ENCODE measurements at places on chromosomes 2 and 18.
A peak's percentile ranks its signal among the peaks of the same experiment; 100 is the strongest.

DNA sequence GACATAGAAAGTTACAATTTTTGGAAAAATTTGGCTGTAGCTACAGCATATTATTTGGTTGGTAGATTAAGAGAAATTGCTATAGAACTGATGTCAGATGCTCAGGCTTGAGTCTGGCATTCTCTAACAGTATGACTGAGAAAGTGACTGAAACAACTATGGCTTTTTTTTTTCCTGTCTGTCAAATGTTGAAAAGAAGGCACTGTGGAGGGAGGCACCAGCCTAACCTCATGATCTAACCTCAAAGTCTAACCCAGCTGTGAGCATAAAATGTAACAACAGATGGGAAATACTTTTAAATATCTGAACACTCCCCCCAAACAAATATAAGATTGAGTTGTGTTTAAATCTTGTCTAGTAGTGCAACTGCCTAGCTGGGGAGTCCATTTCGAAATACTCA is 629.1 kb downstream of the LRP1B start:
- DNase-seq = no peak

- no peak for DNase-seq
These were observed 58.0 kb downstream of the FARP2 start for GRCh38 chr2:241413929-241414580.

- DNase-seq = no peak
These were observed 213.9 kb downstream of the GBX2 start for GRCh38 chr2:235954281-235954680.

- no peak for DNase-seq
These were observed 13.0 kb upstream of the LBH start for GRCh38 chr2:30218338-30218713.

- no peak for DNase-seq
These were observed 287.3 kb downstream of the ZNF385B start for GRCh38 chr2:179574061-179574519.

DNA sequence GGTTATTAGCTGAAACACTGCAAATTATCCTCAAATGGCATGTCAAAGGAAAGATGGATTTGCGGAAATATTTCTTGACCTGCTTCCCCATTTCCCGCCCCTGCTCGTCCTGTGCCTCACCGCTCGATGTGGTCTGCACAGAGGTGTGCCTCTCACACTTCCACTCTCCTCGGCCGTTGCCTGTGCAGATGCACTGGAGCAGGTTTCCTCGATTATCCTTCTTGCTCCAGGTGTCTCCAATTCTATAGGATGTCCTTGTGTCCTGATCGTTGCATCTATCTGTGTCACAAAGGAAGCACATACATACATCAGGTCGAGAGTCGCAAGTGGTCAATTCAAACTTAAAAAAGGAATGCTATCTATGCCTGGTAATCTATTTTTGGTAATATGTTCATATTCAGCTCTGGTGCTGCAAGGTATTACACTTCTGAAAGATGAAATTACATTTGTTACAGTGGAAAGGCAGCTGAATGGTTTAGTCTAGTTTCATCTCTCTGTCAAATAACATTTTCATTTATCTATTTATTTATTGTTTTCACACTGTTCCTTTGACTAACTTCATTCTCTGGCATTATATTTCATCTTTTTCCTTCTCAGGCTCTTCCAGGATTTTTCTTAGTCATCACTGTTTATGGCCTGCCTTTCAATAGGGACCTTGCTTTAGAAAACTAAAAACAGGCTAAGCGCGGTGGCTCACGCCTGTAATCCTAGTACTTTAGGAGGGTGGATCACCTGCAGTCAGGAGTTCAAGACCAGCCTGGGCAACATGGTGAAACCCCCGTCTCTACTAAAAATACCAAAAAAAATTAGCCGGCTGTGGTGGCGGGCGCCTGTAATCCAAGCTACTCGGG is 7.6 kb downstream of the FN1 start:
- no peak for DNase-seq

- no peak for DNase-seq
These were observed 30.4 kb downstream of the KLF7 start for GRCh38 chr2:207135340-207135739.

GRCh38 chr2:106953779-106954178 is 67.8 kb upstream of the ST6GAL2 start:
- no peak for DNase-seq

GRCh38 chr18:52691841-52692240 is 351.8 kb downstream of the DCC start:
- no peak for DNase-seq

DNA sequence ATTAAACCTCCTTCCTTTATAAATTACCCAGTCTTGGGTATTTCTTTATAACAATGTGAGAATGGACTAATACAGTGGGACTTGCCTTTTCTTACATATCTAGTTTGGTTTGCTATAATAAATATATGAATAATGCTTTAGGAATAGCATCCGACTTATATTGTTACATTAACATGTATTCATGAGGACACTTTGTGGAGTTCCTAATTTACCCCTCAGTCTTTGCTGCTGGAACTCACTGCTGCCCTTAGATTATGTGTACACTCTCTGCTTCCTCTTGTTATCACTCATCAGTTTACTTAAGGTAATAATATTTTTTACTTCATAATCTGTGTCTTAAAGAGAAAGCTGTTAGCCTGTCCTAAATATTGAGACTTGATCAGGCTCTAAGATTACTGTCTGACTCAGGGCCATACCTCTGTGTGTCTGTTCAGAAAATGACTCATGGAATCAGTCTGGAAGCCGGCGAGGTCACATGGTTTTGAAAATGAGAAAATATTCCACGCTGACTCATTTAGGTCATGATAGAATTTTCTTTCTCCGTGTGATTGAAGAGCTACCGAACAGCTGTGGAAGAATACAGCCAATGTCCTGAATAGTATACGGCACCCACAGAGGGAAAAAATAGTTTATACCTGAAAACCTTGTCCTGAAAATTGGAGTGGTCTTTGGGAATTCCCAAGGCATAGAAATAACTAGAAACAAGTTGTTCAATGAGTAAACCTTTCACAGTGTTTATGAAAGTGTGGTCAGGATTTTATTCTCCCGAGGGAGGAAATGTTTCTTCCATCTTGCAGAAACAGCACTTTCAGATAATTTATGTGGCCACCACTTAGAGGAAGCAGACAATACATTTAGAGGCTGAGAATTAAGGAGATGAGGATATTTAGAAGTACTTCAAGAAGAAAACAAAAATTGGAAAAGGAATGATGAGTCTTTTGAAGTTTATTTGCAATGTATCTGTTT is 156.4 kb downstream of the DSEL start:
- peak; percentile 12 for DNase-seq

- DNase-seq = peak; percentile 90
These were observed 4.2 kb upstream of the POU3F3 start for GRCh38 chr2:104849618-104850141.

GRCh38 chr18:46374850-46375249 is 270.7 kb downstream of the HAUS1 start:
- peak; percentile 53 for DNase-seq

DNA sequence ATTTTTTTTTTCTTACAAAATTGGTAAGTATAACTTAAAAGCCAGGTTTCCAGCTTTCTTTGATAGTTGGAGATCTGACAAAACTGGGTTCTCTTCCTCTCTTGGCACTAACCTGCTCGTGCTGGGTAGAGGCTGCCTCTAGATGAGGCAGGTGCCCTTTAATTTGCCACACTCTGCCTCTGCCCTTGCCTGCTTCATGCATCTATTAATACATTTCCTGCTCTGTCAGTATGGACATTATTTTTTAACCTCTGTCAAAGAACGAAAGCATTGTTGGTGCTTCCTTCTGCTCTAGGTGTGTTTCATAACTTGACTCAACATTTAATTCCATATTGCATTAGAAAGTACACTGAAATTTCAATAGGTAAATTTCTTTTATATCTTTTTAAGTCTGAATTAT is 490.7 kb upstream of the ZEB2 start:
- no peak for DNase-seq

DNA sequence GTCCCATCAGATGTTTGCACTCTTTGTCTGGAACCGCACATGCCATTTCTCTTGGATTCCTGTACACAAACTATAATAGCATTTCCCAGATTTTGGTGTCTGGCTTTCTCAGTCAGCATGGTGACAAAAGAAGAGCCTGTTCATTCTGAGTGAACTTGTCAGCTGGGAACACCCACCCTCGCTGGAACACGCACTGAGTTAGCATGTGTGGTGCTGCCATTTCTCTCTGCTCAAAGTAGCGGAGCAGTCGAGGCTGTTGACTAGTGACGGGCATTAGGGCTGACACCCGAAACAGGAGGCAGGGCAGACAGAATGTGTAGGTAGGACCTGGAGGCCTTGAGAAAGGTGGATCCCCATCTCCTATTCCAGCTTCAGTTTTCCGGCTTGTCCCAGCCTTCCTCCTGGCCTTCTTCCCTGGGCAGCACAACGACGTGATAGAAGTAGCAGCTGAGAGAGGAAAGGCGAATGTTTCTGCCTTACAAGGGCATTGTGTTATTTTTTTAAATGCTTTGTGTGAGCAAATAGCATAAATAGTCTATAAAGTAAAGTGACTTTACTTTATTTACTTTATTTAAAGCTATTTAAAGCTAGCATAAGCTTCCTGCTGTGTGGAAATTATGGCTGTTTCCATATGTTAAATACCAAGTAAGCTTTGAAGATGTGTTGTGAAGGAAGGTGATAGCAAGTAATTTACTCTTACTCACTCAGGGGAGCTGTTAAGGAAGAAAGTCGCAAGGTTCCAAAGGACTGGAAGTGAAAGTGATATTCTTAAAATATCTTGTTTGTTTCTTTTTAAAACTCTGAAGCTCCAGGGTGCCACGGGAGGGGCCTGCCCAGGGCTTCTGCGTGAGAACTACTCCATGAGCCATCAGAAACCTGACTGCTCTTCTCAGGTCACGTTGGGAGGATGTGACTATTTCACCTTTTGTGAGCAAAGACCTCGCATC is 272.6 kb downstream of the NEDD4L start:
- DNase-seq = no peak

GRCh38 chr2:185857691-185858090 is 119.1 kb downstream of the FSIP2 start:
- DNase-seq = no peak

- DNase-seq = no peak
These were observed 5.2 kb downstream of the FHOD3 start for GRCh38 chr18:36302676-36303075.

Data from hematopoietic multipotent progenitor cell treated with erythropoietin and hydrocortisone succinate and interleukin-3 and kit ligand, for 6 days (in vitro differentiated cells).